ENCODE measurements at places on chromosomes 1 and 21.

- no peak for DNase-seq
Measured at GRCh38 chr1:31583995-31584868, 7.9 kb downstream of the TINAGL1 start.

- no peak for DNase-seq
Measured at GRCh38 chr1:148389027-148389339, 94.1 kb downstream of the PPIAL4G start.

DNA sequence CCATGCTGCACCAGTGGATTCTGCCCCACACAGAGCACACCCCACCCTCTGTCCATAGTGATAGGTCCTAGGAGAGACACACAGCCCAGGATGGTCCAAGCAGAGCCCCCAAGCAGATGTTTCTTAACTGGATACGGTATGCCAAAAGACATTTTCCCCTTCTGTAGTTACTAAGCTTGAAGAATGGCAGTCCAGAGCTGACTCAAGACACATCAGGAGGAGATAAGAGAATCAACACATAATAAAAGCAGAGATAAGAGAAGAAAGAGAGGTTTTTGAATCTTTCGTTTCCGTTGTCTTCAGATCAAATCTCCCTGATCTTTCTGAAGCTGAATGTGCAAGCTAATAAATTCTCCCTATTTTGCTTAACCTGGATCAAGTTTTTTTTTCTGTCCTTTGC, 21.8 kb upstream of the CASQ2 start:
- DNase-seq, result no peak

- no peak for DNase-seq
Measured at GRCh38 chr1:118143831-118144230, 41.2 kb downstream of the SPAG17 start.

GRCh38 chr1:15739259-15739658, 3.0 kb upstream of the TMEM82 start:
- DNase-seq, result no peak

GRCh38 chr1:246382589-246383238, 124.4 kb downstream of the SMYD3 start:
- no peak for DNase-seq

GRCh38 chr1:103958699-103959098, 209.0 kb downstream of the AMY1C start:
- no peak for DNase-seq

DNA sequence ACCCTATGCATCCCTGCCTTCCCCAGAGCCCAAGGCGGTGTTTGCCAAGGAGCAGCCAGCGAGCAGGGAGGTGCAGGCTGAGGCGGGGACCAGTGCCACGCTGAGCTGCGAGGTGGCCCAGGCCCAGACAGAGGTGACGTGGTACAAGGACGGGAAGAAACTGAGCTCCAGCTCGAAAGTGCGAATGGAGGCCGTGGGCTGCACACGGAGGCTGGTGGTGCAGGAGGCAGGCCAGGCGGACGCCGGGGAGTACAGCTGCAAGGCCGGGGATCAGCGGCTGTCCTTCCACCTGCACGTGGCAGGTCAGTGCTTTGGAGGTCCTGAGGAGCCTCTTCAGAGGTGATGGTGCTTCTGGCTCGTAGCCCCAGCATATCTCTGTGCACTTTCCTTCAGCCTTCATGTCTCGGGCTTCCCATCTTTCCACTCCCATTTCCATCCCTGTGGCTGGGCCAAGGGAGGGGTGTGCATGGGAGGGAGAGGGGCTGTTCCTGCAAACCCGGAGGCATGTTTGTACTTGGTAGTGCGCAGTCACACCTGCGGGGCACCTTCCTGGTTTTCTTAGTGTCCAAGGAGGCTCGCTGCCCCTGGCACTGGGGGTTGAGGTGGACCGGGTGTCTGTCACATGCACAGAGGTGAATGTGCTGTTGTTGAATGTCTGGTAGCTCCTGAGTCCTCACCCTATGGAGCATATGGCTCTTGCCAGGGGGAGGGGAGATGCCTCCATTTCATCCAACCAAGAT, 56.4 kb downstream of the OBSCN start:
- no peak for DNase-seq

DNA sequence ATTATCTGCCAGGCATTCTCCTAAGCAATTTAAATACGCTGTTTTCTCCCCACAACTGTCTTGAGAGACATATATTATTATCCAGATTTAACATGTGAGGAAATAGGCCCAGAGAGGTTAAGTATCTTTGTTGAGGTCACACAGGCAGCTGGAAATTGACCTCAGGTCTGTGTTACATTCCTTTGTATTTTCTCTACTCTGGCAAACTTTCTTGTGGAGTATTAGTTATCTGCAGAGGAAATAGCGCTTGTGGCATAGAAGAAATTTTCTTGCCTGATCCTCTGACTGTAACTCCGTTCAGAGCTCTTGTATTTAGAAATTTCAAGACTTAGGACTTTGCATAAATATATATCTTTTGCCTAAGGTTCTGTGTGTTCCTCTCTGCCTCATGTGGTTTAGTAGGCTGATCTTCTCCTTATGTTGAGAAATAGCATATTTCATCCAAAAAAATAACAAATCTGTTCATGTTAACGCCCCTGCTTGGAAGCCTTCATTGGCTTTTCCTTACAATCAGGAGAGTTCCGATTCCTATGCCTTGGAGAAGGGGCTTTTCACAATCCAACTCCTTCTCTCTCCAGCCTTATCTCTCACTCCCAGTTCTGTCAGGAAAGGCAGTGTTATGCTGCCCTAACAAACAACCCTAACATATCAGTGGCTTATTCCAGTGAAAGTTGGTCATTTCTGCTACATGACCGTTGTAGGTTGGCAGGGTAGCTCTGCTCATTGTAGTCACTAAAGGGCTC, 2.5 kb upstream of the JUN start:
- DNase-seq, result no peak

DNA sequence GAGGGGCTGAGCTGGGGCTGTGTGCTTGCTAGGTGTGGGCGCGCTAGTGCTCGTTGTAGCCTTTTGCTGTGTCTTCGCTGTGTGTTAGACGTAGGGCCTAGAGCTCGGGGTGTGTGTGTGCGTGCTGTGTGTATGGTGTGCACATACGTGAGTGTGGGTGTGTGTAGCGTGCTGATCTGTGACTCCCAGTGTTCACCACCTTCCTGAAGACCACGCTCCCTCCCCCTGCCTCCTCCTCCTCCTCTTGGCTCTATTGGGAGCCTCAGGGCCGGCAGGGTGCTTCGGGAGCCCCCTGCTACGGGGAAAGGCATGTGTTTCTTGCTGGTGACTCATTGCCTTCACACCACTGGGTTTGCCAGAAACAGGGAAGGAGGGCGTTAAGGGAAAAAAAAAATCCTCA, 9.4 kb upstream of the KCNC4 start:
- no peak for DNase-seq
